ENCODE measurements at places on chromosomes 3 and 15.
A peak's percentile ranks its signal among the peaks of the same experiment; 100 is the strongest.

DNA sequence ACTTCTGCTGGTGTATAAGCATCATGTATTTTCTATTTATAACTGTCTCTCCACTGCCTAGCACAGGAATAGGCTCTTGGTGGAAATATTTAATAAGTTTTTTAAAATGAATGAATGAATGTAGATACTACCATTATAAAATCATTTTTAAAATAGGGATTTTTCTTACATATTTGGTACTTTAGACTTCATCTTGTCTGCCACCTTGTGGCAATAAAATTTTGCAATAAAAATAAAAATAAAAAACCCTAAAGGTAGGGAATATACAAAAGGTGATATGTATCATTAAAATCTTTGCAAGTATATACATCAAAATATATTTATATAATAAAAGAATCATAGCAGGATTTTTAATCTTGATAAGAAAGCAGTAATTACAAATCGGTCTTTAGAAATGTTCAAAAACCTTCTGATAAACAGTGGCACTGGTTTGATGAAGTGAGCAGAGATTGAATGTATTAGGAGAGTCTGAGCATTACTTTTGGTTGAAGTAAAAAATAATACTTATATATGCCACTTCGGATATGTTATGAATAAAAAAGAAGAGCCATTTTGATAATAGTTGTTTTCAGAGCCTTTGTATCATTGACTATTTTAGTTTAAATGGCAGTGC, 95.2 kb downstream of the SPATA16 start:
- no peak for DNase-seq

DNA sequence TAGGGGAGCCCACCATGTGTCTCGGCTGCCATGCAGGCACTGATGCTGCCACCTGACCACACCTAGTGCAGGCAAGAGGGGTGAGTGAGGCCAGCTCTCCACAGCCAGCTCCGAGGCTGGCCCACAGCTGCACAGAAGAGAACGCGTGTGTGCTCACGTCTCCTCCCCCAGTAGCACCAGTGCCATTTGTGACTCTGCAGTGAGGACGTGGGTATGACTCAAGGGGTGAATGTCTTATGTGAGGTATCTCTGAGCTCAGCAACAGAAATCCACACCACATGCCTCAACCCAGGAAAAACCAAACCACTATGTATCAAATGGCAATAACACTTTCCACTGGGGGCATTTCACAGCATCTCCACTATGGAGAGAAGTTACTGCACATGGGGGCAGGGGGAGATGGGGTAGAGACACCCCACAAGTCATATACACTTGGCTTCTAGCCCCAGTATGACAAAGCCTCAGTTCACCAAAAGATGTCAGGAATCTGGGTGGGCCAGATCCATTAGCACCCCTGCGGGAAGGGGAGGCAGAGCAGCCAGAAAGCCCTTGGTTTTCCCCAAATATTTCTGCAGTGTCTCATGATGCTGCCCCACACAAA, 87.6 kb downstream of the LRIG1 start:
- DNase-seq, result peak; percentile 92

- DNase-seq, result no peak
Observed at GRCh38 chr15:90665288-90666134, 51.6 kb upstream of the BLM start.

DNA sequence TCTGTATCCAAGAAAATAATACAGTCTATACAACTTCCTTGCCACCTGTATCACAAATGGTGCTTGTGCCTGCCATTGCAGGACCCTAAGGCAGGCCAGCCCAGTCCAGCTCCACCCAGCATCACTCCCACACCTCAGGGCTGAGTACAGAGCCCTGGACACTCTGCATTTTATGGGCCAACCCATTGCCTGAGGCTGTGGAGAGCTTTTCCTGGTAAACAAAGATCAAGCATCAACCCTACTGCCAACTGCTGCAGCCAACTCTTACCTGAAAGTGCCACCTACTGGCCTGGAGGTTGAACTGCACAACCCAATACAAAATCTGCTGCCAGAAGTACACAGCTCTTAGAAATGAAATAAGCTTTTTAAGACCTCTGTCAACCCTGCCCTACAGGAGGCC, 1082.2 kb downstream of the NAALADL2 start:
- DNase-seq, result no peak

- no peak for DNase-seq
Observed at GRCh38 chr3:125317761-125318160, 57.4 kb downstream of the ZNF148 start.

GRCh38 chr15:82950746-82951370, 1.7 kb downstream of the HOMER2 start:
- no peak for DNase-seq

- no peak for DNase-seq
Observed at GRCh38 chr3:126494970-126495230, 19.2 kb upstream of the ZXDC start.

GRCh38 chr3:151135541-151136337, 50.3 kb downstream of the MED12L start:
- no peak for DNase-seq

DNA sequence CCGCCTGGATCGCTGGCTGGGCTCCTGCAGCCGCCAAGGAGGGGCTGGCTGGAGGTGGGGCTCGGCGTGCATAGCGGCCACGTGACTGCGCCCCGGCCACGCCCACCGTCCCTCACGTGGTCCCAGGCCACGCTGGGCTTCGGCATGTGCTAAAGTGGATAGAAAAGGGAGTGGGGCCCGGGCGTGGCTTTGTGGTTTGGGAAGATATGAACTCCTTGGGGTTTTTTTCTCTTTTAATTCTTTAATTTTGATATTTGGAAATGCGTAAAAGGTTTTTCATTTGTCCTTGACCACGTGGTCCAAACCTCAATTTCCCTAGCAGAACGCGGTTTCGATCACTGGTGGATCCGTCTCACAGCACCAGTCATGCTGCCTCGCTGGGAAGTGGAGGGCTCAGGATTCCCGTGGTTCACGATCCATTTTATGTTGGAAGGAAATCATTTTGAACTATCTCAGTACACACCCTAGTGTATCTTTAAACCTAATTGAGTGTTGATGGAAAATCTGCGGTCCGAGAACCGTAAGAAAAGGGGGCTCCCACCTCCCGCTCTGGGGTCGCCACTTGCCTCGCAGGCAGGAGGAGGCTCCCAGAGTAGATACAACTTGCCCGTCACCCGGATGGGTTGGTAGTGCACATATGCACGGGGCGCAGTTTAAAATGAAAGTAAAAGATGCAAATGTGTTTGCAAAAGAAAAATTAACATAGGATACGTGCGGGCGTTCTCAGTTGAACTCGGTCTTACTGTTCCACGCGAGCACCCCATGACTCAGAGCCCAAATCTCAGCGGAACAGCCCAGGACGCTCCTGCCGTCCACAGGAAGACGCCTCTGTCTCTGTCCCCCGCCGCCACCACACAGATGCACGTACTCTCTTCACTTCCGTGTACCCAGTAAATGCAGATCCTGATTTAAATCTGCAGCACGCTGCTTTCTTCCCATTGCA, 141.9 kb downstream of the PGPEP1L start:
- DNase-seq, result no peak

DNA sequence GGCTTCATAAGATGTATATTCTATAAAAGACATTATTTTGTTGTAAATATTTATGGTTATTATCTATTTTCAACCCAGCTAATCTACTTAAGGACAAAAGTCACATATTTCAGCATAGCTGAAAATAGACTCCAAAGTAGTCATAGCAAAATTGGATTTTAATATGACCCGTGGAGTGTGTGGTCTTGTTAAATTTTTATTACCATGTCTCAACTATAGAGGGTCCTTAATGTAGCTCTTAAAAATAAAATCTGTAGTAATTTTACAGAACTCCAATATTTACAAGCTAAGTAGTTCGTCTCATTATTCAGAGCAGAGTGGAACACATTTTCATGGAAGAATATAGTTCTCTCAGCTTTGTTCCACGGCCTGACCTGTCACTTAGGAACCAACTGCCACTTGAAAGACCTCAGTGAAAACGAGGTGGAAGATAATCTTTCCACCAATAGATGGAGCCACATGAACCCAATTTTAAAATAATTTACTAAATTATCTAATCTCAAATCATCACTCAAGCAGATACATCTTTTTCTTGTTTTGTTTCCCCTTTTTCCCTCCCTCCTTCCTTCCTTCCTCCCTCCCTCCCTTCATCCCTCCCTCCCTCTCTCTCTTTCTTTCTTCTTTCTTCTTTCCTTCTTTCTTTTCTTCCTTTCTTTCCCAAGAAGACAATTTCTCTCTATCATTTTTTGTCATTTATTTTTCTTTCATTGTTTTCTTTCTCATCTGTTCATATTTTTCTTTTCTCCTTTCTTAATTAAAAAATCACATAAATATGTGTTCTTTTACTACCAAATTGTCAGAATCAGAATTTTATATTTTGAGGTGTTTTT, 97.2 kb downstream of the CLDN1 start:
- DNase-seq, result no peak

- DNase-seq, result no peak
Observed at GRCh38 chr3:11661827-11662226, 18.1 kb upstream of the VGLL4 start.

DNA sequence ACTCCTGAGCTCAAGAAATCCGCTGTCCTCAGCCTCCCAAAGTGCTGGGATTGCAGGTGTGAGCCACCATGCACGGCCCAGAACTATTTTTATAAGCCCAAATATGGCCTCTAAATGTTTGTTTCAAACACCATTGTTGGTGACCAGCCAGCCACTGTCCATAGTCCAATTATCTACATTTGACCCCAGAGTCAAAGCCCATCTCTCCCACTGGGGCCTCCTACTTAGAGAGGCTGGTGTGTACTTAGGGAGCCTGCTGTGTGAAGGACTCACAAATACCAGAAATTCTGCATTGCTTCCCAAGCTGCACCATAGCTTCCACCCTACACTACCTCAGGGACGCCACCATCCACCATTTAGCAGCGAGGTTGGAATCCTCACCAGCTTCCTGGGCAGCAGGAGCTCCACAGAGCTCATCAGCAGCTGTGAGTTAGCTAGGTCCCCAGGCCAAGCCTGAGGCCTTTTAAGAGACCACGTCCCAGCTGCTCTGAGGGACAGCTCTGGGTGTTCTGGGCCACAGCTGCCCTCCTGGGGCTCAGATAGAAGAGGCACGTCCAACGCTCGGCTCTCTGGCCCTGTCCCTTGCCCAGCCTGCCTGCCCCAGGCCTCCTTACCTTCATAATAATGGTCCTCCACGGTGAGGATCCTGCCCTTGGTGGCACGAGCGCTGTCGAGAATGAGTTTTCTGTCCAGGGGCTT, 29.5 kb downstream of the TKT start:
- DNase-seq, result no peak

- no peak for DNase-seq
Observed at GRCh38 chr3:66582721-66583423, 82.0 kb upstream of the LRIG1 start.

DNA sequence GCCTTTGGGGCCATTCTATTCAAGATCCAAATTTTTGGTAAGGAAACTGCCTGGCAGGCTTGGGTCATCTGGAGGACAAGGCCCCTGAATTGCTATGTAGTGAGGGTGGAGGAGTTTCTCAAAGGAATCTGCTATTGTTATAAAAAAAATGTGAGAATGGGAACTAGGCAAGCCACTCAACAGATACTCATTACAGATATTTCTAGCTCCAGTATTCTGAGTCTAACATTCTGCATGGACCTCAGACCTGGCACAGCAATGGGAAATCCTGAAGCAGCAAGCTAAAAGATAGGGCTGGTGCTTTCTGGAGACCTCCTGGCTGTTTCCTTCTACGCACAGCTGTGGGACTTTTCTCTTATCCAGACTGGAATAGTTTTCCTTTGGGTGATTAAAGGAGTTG, 430.7 kb upstream of the RBMS3 start:
- DNase-seq, result no peak

- DNase-seq, result peak; percentile 58
Observed at GRCh38 chr15:57356636-57357035, 19.7 kb upstream of the CGNL1 start.

DNA sequence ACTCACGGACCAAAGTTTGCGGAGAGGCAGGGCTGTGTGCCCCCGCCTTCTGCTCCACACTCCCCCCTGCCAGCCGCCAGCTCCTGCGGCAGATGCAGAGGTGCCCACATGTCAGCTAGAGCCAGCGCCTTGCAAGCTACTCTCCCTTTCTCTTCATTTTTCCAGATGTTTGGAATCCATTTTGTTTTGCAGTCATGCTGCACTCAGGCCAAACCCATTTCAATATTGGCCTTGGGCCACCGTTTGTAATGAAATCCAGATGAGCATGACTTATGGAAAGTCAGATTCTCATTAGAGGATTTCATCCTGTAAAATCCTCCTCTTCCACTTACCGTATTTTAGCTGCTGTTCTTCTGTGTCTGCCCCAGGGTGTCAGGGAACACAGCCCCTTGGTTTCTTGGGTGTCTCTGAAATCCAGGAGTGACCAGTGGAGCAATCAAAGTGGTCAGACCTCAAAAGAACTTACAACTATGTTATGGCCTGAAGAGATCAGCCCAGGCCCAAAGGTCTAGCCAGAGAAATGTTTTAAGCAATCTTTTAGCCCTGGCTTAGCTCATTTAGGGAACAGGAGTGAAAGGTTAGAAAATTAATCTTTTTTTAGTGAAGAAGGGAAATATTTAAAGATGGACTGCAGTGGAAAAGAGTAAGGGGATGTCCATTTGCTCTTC, 65.8 kb downstream of the AAGAB start:
- DNase-seq, result peak; percentile 63

DNA sequence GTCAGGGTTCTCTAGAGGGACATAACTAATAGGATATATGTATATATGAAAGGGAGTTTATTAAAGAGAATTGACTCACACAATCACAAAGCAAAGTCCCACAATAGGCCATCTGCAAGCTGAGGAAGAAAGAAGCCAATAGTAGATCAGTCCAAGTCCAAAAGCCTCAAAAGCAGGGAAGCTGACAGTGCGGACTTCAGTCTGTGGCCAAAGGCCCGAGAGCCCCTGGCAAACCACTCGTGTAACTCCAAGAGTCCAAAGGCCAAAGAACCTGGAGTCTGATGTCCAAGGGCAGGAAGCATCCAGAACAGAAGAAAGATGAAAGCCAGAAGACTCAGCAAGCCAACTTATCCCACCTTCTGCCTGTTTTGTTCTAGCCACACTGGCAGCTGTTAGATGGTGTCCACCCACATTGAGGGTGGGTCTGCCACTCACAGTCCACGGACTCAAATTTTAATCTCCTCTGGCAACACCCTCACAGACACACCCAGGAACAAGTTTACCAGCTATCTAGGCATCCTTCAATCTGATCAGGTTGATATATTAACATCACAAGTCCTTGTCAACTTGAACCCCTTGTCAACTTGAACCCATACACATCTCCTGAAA, 54.2 kb upstream of the ACAD9 start:
- no peak for DNase-seq

DNA sequence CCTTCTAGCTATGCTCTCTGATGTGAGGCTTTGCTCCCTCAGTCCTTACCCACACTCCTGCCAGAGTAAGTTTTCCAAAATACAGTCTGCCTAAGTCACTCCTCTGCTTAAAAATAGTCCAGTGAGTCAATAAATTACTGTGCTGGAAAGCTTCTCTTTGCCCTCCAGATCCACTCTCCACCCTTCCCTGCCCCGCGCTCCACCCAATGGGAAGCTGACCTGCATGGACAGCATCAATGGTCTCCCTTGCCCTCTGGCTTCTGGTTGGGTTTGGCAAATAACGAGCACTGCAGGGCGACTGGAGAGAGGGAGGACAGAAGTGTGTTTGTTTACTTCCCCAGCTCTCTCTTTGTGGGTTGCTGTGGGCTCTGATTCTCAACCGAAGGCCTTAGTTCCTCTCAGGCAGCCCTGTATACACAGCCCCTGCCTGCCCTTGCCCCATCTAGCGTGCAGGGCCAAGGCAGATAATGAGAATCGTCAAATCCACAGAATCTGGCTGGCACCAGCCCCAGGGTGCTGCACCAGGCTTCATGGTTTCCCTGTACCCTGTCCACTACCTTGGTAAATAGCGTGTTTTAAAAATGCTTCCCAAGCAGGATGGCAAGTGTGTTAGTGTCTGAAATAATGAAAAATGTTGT, 110.4 kb downstream of the ADAMTSL3 start:
- DNase-seq, result no peak

- no peak for DNase-seq
Observed at GRCh38 chr3:194987571-194988494, 283.1 kb downstream of the XXYLT1 start.

Data from HS-5 (cell line).